ENCODE measurements at places on chromosomes 5 and 9.

GRCh38 chr9:35258660-35259474, 97.1 kb downstream of the UNC13B start:
- DNase-seq = peak; percentile 32

DNA sequence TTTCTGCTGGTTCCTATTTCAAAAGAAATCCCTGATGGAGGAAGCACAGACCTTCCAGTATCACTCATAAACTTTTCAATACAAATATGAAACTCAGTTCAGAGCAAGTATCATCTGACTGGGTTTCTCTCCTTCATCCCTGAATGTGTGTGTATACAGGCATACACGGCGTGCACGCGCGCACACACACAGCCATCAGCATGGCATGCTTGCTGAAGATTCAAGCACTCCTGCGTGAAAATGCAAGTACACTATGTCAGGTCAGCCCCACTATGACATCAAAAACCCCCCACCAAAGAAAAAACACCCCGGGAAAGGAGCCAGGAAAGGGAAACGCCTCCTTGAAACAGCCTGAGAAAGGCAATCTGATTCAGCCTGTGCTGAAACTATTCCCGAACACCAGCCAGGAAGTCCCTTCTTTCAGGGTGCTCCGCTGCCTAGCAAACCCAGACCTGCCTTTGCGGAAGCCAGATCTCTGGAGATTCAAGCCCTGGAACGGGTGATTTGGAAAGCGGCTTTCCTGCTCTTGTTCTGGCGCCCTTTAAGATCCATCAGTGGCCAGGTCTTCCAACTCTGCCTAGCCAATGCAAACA, 831 bp downstream of the KLHL3 start:
- DNase-seq = no peak

GRCh38 chr5:14574096-14574495, 7.5 kb upstream of the OTULINL start:
- DNase-seq = no peak

- DNase-seq = no peak
Measured at GRCh38 chr5:22541037-22541436, 312.1 kb downstream of the CDH12 start.

- DNase-seq = no peak
Measured at GRCh38 chr9:35042081-35042604, 30.3 kb downstream of the VCP start.

DNA sequence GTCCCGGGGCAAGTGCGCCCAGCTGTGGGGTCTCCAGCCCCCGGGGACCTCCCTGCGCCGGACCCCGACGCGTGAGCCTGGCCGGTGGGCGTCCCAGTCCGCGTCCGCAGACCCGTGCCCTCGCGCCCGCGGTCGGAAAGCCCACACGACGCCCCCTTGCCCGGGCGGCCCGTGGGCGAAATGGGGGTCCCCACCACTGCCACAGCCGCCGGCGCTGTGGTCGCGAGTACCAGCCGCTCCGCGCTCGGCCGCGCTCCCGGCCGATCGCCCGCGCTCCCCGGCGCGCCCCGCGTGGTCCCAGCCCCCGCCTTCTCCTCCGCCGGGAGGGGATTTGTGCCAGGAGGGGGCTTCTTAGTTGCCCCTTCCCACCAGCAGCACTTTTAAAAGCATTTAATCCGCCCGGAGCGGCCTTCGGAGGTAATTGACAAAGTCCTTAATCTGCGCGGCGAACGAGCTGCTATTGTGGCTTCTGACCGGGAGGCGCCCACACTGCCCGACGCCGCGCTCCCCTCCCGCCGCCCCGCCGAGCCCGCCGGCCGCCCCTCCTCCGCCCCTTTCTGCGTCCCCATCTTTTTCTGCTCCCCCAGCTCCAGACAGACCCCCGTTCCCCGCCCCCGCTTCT, 469 bp upstream of the FIBCD1 start:
- DNase-seq = no peak

DNA sequence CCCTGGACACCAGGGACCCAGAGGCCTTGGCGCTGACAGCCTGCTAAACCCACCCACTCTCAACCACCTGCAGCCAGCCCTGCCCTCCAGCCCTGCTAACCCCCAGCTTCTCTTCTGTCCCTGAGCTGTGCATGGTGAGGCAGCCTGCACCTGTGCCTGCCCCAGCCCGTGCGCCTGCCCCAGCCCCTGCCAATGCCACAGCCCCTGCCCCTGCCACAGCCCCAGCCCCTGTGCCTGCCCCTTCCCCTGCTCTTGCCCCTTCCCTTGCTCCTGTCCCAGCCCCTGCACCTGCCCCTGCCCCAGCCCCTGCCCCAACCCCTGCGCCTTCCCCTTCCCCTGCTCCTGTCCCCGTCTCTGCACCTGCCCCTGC, 43.3 kb upstream of the IRX4 start:
- DNase-seq = no peak

All from HFF-Myc (cell line).